Esophagus squamous epithelium (tissue), 5 donors: ENCODE measurements at places on chromosomes 3 and 15.

GRCh38 chr3:194879991-194880939, 194.6 kb downstream of the FAM43A start:
- DNase-seq: no peak

- DNase-seq: no peak
Observed at GRCh38 chr15:22253676-22254408, 173.5 kb downstream of the OR4M2 start.

DNA sequence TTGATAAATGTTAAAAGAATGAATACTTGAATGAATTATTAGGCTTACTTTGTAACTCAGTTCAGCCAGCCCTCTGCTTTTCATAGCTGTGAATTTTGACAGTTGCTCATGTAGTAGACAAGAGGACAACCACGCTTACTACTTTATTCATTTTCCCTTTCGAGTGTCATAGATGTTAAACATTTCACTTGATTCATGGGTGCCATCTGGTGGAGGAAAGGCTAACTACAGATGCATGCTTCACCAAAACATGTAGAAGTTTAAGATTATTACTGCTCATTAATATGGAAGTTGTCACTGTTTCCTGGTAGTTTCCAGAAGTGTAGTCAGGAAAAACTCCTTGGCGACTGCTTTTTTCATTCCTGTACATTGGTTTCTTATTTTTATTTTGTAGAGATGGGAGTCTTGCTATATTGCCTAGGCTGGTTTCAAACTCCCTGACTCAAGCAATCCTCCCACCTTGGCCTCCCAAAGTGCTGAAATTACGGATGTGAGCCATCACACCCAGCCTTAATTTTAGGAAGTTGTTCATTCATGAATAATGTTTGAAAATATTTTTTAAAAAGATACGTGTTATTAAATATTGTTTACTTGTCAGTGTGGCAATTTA, 163.2 kb downstream of the B3GALNT1 start:
- no peak for DNase-seq

GRCh38 chr15:89121414-89121813, 33.2 kb downstream of the ABHD2 start:
- DNase-seq: no peak

DNA sequence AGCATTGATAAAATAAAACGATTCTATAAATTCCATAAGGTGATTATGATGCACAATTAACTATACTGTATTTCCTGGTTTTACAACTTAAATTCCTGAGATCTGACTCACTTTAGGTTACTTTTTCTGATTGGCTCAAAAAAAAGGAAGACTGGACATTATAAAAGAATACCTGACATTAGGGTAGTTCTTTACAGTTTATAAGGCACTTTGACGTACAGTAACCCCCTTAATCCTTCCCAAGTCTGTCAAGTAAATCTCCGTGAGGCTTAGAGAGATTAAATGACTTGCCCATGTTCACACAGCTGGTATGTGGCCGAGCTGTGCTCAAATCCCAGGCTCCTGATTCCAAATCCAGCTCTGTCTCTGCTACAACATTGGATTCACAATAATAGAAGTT, 1.0 kb upstream of the SLTM start:
- no peak for DNase-seq
